ENCODE measurements at places on chromosomes 1 and 21.

DNA sequence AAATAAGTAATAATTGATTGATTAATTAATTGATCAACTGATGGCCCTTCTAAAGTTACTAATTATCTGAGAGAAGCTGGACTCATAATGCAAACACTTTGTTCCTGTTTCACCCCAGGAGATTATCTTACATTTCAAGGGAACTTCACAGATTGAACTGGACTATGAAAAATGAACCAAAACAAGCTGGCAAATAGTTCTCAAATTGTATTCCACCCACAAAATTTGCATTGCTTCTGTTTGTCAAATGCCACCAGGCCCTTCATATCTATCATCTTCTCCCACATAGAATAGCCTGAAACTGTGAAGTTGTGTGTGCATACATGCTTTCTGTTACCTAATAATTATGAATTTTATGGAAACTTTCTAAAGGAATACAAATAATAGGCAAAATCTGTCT is 104.0 kb downstream of the ZNF281 start:
- H3K27ac ChIP-seq: no peak overlapping the region
- DNase-seq: no peak
- H3K4me3 ChIP-seq: no peak overlapping the region
- no peaks in the 10 kb centered on the region for H3K36me3 ChIP-seq

- H3K27ac ChIP-seq: no peak overlapping the region
- no peaks in the 10 kb centered on the region for H3K4me1 ChIP-seq
- peaks cover 53% of the 10 kb centered on the region for H3K36me3 ChIP-seq
These were observed 12.4 kb downstream of the ALX3 start for GRCh38 chr1:110057963-110058518.

GRCh38 chr21:41119901-41120300 is 48.1 kb upstream of the BACE2 start:
- H3K36me3 ChIP-seq: no peaks in the 10 kb centered on the region
- H3K4me3 ChIP-seq: no peak overlapping the region
- no peaks in the 10 kb centered on the region for H3K4me1 ChIP-seq

- no peak overlapping the region for H3K4me3 ChIP-seq
- no peaks in the 10 kb centered on the region for H3K36me3 ChIP-seq
- no peaks in the 10 kb centered on the region for H3K4me1 ChIP-seq
- no peaks in the 10 kb centered on the region for H3K27me3 ChIP-seq
- H3K27ac ChIP-seq: no peak overlapping the region
These were observed 112.6 kb downstream of the ADAMTS1 start for GRCh38 chr21:26732432-26733221.

DNA sequence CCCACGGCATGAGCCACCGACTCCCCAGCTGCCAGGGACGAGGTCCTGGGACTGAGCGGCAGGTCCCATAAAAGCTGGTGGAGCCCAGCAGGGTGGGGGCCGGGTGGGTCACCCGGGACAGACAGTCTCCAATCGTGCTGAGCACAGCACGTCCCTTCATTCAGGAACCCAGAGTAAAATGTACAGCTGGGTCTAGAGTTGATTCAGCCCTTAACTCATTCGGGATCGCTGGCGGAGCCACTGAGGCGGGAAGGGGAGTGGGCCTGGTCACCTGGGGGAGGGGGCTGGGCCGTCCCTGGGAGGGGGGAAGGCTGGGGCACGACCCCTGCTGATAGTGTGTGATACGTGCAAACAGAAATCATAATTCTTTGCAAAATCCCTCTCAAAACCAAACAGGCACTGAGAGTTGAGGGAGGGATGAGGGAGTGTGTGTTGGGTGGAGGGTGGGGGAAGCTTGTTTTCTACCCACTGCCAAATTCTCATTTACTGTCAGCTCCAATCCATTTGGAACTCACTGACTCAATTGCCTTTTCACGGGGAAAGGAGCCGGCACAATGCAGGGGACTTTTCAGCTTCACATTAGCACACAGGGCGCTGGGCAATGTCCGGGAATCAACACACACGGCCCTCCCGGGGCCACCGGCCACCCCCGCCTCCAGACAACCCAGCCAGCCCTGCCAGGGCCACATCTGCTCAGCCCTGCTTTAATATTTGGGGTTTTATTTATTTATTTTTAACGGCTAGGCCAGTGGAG is 13.8 kb downstream of the CASZ1 start:
- H3K27me3 ChIP-seq: peaks cover 6% of the 10 kb centered on the region
- no peak overlapping the region for H3K4me3 ChIP-seq
- H3K36me3 ChIP-seq: no peaks in the 10 kb centered on the region
- H3K27ac ChIP-seq: no peak overlapping the region

GRCh38 chr1:247440001-247440620 is 17.8 kb downstream of the OR2B11 start:
- no peaks in the 10 kb centered on the region for H3K27me3 ChIP-seq
- H3K36me3 ChIP-seq: no peaks in the 10 kb centered on the region
- H3K27ac ChIP-seq: no peak overlapping the region
- peaks cover 4% of the 10 kb centered on the region for H3K4me1 ChIP-seq
- H3K4me3 ChIP-seq: no peak overlapping the region

DNA sequence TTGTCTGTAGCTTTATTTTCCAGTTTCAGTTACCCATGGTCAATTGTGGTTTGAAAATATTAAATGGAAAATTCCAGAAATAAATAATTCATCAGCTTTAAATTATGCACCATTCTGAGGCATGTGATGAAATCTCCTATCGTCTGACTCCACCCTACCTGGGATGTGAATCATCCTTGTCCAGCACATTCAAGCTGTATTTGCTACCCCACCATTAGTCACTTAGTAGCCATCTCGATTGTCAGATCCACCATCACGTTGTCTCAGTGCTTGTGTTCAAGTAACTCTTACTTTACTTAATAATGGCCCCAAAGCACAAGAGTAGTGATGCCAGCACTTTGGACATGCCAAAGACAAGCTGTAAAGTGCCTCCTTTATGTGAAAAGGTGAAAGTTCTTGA is 4.0 kb downstream of the STPG1 start:
- H3K27ac ChIP-seq: no peak overlapping the region
- no peaks in the 10 kb centered on the region for H3K36me3 ChIP-seq
- H3K4me1 ChIP-seq: peaks cover 14% of the 10 kb centered on the region
- peaks cover 2% of the 10 kb centered on the region for H3K27me3 ChIP-seq
- DNase-seq: peak; percentile 51
- H3K4me3 ChIP-seq: no peak overlapping the region

GRCh38 chr1:111856411-111857185 is 100.9 kb downstream of the DDX20 start:
- no peak for DNase-seq
- no peak overlapping the region for H3K27ac ChIP-seq
- no peak overlapping the region for H3K4me3 ChIP-seq
- no peaks in the 10 kb centered on the region for H3K4me1 ChIP-seq
- H3K27me3 ChIP-seq: peaks cover 6% of the 10 kb centered on the region

DNA sequence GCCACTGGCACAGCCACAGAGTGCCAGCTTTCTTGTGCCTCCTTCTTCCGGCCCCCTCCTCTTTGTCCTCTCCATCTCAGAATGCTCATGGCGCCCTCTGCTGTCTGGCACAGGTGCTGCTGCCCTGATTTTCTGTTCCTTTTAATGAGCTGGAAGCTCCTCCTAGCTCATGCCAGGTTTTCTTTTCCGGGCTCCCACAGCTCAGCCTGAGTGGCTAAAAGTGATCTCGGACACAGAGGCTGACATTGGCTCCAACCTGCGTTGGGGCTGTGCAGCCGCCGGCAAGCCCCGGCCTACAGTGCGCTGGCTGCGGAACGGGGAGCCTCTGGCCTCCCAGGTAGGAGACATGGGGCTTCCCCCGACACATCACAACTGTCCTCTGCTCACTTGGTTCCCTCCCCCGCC is 18.7 kb downstream of the CNTN2 start:
- no peaks in the 10 kb centered on the region for H3K36me3 ChIP-seq
- H3K4me1 ChIP-seq: no peaks in the 10 kb centered on the region
- H3K27me3 ChIP-seq: peaks cover 1% of the 10 kb centered on the region
- no peak overlapping the region for H3K27ac ChIP-seq
- DNase-seq: peak; percentile 92
- H3K4me3 ChIP-seq: no peak overlapping the region

DNA sequence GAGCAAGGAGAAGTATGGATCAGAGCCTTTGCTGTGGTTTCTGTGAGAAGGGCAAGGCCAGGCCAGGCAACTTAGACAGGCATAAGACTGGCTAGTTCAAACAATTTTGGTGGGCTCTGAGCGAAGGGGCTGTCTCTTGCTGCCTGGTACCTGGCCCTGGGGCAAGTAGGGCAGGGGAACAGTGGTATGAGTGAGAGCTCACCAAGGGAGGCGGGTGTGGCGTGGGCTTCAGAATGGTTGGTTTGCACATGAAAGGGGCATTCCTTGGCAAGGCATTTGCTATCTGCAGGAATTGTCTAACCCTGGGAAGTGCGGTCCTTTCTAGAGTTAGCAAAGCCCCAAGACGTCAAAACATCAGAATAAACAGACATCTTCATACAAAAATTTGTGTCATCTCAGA is 210.5 kb downstream of the CAMTA1 start:
- DNase-seq: no peak
- H3K27ac ChIP-seq: no peak overlapping the region
- no peaks in the 10 kb centered on the region for H3K36me3 ChIP-seq
- H3K4me3 ChIP-seq: no peak overlapping the region
- peaks cover 44% of the 10 kb centered on the region for H3K27me3 ChIP-seq

GRCh38 chr1:19756480-19756879 is 43.2 kb downstream of the TMCO4 start:
- no peaks in the 10 kb centered on the region for H3K27me3 ChIP-seq
- no peak for DNase-seq
- peaks cover 1% of the 10 kb centered on the region for H3K36me3 ChIP-seq
- H3K4me3 ChIP-seq: no peak overlapping the region
- H3K27ac ChIP-seq: no peak overlapping the region
- H3K4me1 ChIP-seq: peaks cover 4% of the 10 kb centered on the region

DNA sequence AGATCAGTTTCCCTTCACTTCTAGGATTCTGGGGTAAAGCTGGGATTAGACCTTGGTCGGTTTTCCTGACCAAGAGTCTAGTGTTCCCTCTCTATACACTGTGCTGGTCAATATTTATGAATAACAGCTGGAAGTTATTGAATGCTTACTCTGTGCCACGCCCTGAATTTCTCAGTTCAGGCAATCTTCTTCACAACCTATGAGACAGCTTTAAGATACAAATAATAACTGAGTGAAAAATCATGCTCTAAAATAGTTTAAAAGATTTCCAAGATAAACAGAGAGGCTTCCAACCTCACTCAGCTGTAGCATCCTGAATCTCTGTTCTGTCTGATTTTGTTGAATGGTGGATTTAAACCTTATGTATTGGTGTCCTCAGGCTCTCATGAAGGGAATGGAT is 72.2 kb downstream of the GNG12 start:
- peaks cover 5% of the 10 kb centered on the region for H3K4me1 ChIP-seq
- no peak overlapping the region for H3K4me3 ChIP-seq
- no peaks in the 10 kb centered on the region for H3K36me3 ChIP-seq
- no peak for DNase-seq

GRCh38 chr1:154178911-154179811 is 12.7 kb downstream of the TPM3 start:
- peak overlapping the region; percentile 99 for H3K4me3 ChIP-seq
- peak overlapping the region; percentile 69 for H3K27ac ChIP-seq
- peaks cover 3% of the 10 kb centered on the region for H3K27me3 ChIP-seq
- peaks cover 65% of the 10 kb centered on the region for H3K4me1 ChIP-seq
- DNase-seq: peak; percentile 71
- peaks cover 64% of the 10 kb centered on the region for H3K36me3 ChIP-seq

DNA sequence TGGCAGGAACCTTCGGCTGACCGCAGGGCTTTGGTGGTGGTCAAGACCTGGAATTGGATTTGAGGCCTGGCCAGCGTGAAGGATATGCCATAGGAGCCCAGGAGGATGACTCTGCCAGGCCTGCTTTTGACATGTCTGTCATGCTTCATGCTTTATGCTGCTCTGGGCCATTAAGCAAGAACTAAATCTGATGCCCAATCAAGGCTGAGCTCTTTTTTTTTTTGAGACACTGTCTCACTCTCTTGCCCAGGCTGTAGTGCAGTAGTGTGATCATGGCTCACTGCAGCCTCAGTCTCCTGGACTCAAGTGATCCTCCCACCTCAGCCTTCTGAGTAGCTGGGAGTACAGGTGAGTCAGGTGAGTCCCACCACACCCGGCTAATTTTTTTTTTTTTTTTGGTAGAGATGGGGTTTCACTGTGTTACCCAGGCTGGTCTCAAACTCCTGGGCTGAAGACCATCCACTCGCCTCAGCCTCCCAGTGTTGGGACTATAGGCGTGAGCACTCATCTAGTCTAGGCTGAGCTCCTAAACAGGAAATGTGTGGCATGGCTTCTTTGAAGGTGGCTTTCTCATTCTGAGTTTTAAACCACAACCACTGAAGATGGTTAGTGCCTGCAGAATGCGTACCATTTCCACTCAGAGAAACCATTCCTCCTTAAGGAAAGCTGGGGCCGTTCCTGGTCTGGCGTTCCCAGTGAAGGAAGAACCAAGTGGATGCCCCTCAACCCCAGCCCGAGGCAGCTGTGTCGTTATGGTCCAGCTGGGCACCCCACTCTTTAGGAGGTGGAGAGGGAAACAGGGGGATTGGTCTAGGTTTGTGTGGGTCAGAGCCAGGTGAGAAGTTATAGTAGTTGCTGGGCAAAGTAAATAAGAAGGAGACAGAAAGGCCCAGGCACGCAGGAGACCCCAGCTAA is 34.2 kb upstream of the ATP5PO start:
- H3K27ac ChIP-seq: peak overlapping the region; percentile 100
- H3K27me3 ChIP-seq: peaks cover 3% of the 10 kb centered on the region
- peaks cover 67% of the 10 kb centered on the region for H3K4me1 ChIP-seq
- peak overlapping the region; percentile 80 for H3K4me3 ChIP-seq

DNA sequence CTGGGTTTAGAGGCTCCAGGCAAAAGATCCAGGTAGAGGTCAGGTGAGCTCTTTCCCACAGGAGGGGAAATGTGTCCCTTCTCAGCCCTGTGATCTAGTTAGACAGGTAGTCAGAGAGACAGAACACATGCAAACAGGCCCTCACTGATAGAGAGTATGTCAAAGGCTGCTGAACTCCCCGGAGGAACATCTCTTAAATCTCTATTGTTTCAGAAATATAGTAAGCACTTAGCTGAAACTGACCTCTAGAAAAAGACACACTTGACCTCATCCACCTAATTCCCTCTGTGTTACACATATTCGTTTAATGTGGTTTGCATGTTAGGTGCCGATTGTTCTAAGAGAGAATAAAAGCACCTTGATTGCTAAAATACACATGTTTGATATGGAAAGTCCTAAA is 23.3 kb downstream of the SUSD4 start:
- H3K4me3 ChIP-seq: no peak overlapping the region
- no peak overlapping the region for H3K27ac ChIP-seq
- H3K36me3 ChIP-seq: no peaks in the 10 kb centered on the region

- H3K4me1 ChIP-seq: peaks cover 48% of the 10 kb centered on the region
- H3K27me3 ChIP-seq: no peaks in the 10 kb centered on the region
- H3K4me3 ChIP-seq: no peak overlapping the region
- no peak overlapping the region for H3K27ac ChIP-seq
- DNase-seq: no peak
- peaks cover 60% of the 10 kb centered on the region for H3K36me3 ChIP-seq
These were observed 174.7 kb upstream of the SGIP1 start for GRCh38 chr1:66359269-66359668.

DNA sequence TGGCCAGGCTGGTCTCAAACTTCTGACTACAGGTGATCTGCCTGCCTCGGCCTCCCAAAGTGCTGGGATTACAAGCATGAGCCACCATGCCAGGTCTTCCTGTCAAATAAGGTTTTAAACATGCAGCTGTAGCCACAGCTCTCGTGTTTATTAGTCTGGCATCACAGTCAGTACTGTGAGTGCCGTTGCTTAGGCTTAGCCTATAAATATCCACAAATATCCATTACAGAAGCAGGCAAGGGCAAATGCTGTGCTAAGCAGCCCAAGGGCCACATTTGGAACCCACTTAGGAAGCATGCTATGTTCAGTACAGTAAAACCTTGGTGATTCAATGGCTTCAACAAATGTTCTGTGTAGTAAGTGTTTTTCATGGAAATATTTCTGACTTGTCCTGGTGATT is 75.9 kb downstream of the KIF1B start:
- no peak overlapping the region for H3K4me3 ChIP-seq
- no peaks in the 10 kb centered on the region for H3K27me3 ChIP-seq
- H3K27ac ChIP-seq: no peak overlapping the region
- H3K4me1 ChIP-seq: peaks cover 21% of the 10 kb centered on the region
- H3K36me3 ChIP-seq: peaks cover 9% of the 10 kb centered on the region
